ENCODE measurements at places on chromosomes 7 and 10.

- no peak for DNase-seq
Measured at GRCh38 chr7:26653430-26654399, 210.7 kb downstream of the SKAP2 start.

- DNase-seq = no peak
Measured at GRCh38 chr10:78716043-78716660, 352.6 kb upstream of the ZMIZ1 start.

DNA sequence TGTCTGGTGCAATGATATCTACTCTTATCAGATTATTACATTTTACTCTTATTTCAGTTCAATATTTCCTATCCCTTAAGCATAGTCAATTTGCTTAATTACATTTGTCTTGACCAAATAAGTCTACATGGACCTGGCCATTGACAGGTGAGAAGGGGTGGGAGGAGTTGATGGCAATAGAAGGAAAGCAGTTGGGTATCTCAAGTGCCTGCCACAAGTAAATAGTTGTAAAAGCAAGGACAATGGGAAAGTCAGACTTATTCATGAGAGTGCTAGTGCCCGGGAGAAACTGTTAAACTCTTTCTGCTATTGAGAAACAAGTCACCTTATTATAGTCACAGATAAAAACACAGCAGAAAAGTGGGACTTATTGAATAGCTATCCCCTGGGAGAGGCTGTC, 32.4 kb upstream of the HGF start:
- DNase-seq = no peak

DNA sequence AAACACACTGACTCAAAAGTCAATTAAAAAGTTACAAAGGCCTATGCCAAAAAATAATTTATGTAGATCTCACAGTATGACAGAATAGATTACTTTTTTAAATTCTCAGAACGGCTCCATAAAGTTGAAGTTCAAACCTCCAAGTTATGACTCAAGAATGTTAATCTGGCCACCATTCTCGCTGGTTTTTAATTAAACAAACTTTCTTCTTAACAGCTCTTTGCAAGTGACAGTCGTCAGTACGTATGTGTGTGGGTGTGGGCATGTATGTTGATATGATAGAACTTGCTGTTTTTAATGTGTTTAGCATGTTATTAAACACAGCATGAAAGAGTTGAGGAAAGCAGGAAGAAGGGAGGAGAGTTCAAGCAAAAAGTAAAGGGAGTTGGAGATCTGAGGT, 18.5 kb downstream of the PRKCQ start:
- no peak for DNase-seq

GRCh38 chr10:11145495-11145855, 127.8 kb downstream of the CELF2 start:
- DNase-seq = peak; percentile 56

GRCh38 chr10:5606864-5607263, 59.5 kb downstream of the ASB13 start:
- no peak for DNase-seq
